ENCODE measurements at places on chromosomes 5 and 9.

DNA sequence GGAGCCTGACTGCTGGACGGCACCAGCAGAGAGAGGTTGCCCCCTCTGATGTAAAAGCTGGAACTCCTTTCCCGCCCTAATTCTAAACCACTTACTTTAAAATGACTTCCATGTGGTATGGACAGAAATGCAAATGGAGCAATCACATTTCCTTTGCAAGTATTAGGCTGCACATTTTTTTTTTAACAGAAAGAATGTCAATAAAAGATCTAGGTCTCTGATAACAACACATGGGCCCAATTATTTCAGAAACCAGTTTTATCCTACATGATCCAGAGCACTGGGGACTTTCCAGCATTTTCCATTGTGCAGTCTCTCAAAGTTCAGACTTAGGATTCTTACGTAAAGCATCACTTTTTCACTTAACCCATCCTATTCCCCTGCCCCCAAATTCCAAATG is 203.7 kb downstream of the NXNL2 start:
- no peak for DNase-seq

DNA sequence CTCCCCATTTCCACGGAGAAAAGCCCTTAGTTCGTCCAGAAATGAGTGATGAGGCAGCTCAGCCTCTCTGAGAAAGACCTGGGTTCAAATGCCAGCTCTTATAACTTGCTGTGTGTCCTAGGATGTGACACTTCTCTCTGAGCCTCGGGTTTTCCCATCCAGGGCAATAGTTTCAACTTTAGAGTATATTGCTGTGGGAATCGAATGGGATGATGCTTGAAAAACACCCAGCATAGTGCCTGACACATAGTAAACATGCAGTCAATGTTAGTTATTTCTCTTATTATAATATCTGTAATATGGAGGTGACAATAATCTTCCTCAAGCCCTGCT is 430 bp upstream of the MAPKAP1 start:
- DNase-seq: no peak

DNA sequence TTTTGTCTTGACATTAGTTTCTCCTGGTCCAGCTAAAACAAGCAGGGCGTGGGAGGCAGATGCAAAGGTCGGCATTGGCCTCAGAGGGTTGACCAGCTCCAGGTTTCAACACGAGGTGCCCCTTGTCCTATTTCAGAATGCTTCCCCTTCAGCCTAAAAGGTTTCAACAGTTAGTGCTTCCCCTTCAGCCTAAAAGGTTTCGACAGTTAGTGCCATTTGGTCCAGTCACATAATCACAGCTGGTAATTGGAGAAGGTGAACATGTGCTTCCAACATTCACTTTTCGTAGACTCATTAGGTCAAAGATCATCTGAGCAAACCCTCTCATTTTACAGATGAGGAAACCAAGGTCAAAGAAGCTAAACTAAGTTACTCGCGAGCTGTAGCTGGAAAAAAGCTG is 270.3 kb upstream of the MAP3K1 start:
- DNase-seq: no peak

DNA sequence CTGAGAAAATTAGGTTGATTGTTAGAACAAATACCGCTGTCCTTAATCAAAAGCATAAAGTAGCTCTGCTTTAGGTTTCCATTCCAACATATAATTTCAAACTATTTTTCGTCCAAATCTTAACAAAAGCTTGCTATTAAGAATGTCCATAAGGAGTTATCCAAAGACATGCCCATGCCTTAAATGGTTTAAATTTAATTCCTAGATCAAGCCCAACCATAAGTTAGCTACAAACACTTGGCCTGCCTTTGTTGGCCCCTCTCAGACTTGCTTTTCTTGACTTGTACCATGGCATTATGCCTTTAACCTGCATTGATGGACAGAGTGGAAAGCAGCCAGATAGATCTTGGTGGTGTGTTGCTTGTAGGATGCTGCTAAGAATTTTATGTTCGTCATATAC is 8.8 kb downstream of the GARNL3 start:
- DNase-seq: no peak

DNA sequence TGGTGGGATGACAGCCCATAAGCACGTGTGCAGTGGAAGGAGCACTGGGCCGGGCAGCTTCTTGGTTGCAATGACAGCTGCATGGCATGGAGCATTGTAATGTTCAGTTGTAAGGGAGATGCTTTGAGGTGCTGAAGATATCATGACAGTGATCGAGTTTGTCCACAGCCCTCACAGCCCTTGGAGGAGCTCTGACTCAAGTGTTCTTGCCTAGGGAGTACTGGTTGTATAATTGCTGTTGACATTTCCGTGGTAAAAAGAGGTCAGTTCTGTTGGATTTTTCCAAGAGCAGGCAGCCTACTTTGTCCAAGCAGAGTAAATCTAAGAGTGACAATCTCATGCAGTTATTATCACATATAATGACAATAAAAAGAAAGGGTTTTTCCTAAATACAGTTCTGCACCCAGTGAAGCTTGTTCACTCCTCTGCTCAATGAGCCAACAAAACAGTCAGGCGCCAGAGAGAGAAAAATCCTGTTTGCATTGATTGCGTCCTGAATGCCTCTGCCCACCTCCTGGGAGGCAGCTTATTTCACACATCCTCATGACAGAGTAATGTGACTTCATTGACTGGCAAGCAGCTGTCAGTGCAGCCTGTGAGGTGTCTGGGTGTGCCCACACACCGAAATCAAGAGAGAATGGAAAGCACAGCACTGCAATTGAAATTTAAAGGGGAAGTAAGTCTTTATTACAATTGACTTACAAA is 248.0 kb downstream of the NTRK2 start:
- DNase-seq: no peak

GRCh38 chr9:113375057-113376023 is 1.4 kb downstream of the HDHD3 start:
- no peak for DNase-seq

DNA sequence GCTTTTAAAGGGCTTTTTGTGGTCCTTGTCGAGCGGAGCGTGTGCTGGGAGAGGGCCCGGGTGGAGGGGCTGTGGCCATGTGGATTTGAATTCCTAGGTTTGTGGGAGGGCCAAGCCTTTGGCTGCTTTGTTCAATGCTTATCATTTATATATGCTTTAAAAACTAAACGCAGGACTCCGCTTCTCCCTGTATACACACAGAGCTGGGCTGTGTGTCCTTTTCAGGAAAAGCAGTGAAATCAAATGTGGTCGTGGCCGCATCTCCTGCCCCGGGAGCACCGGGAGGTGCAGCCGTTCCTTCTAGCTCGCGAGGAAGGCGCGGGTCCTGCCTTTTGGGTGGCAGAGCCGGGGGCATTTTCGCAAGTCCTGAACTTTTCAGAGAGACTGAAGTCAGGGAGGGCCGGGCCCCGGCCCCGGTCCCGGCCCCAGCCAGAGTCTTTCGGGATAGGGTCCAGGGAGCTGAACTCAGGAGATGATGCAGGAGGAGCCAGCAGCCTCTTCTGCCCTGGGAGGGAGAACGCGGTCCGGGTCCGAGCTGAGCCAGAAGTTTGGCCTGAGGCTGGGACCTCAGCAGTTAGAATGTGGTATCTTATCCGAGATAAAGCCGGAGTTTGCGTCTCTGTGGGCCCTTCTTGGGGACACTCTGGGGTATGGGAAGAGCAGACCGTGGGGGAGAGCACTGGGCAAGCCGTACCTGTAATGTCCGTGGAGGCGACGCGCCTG is 158.8 kb downstream of the C9orf152 start:
- DNase-seq: peak; percentile 38

DNA sequence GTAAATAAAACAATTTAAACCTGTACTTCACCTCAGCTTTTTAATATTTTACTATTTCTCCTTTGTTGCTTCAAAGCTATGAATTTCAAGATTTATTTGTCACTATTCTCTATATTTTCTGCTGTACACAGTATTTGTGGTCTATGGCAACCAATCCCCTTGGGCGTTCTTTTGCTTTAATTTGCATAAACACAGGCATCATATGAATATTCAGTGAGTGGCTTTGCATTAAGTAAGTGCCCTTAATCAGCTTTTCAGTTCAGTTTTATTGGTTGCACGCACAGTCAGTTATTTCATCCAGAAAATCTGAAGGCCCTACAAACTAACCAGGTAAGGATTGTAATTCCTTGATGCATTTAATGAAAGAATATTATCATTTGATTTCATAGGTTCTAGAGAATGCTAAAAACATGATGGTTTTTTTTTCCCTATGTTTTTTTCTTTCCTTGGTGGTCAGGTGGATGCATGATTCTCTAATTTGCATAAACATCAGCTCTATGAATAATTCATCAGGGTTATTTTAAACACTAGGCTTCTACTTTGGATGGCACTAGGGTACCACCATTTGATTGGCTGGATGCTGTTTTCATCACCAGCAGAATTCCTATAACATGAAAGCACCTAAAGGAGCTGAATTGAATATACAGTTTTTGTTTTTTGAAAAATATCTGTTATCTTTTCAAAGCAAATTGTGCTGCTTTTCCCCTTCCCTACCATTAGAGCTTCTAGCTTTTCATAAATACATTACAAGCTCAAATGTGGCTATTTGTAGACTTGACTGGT is 249.2 kb upstream of the CCNH start:
- DNase-seq: no peak

DNA sequence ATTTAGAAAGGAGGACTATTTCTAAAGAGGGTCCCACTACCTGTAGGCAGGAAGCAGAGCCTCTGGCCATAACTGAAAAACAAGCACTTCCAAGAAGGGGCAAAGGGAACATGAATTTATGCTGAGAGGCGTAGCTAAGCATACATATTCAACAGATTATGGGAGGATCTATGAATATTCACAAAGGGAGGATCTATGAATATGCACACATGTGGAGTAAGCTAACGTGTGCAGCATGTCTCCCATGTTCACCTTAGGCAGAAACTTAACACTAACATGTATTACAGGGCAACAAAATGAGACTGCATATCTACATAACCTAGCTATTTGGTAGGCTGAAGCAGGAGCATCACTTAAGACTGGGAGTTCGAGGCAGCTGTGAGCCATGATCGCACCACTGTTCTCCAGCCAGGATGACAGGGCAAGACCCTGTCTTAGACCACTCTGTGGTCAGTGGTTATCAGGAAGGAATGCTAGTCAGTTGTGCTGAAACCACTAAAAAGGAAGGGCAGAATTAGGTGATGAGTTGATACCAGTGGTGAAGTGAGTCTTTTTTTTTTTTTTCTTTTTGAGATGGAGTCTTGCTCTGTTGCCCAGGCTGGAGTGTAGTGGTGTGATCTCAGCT is 20.8 kb downstream of the FXN start:
- no peak for DNase-seq

DNA sequence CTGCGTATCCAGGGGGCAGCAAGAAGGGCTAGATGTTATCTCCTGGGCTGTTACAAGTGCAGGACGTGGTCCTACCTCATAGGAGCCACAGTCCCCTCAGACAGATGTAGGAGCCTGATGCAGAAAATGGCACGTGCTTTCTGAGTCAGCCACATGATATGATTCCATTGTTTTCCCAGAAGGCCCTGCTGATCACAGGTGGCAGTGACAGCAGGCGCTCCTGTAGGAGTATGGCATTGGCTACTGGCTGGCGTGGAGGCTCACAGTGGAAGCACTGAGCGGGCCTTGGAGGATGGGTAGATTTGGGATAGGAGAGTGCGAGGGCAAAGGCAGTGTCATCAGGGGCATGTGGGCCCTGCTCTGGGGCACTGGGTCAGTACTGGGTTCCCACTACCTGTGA is 21.9 kb downstream of the USP20 start:
- DNase-seq: no peak

GRCh38 chr5:132425009-132425937 is 55.8 kb downstream of the SLC22A5 start:
- DNase-seq: no peak

- DNase-seq: no peak
These were observed 2.7 kb downstream of the CDC42SE2 start for GRCh38 chr5:131266370-131267060.

- no peak for DNase-seq
These were observed 46.4 kb upstream of the ABCA1 start for GRCh38 chr9:104974053-104974962.

DNA sequence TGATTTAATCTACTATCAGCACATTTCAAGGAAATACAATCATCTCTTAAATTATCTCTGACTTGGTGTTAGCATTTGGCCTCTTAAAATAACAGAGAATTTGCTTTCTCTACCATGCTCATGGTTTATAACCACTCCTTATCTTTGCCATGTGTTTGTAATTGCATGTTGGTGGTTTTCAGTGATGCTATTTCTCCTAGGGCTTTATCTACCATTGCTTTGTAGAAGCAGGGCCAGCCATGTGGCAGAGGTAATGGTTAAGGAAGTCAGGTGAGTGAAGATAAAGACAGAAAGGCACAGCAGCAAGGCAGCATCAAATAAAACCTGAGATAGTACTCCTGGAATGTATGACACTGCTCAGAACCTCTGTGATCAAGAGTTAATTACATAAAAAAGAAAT is 206.2 kb downstream of the FER start:
- DNase-seq: no peak

- DNase-seq: no peak
These were observed 185.8 kb downstream of the GADD45G start for GRCh38 chr9:89790542-89791109.

DNA sequence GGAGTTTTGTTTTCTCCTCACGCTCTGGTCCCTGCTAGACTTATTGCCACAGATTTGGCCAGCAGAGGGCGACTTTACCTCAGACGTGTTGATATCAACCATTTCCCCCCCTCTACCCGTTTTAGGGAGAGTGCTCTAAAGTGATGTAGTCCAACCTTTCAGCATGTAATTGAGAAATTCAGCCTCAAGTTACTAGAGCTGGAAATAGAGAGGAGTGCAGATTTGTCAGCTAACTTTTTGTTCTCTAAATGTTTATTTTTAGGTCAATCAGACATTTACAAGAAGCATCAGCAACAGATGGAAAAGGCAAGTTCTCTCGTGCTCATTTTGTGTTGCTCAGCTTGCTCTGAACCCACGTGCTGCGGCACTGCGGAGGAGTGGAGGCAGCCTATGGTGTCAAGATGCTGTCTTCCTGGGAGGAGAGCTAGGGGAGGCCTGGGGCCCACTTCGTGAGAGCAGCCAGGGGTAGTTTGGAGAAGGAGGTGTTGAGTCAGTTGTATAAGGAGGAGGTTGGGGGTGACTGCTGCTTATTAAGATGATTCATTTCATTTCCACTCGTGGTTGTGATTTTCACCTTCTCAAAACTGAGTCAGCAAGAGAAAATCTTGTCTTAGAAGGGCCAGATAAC is 53.6 kb downstream of the GPR107 start:
- DNase-seq: peak; percentile 89

- DNase-seq: peak; percentile 62
These were observed at the start of gene C5orf52 for GRCh38 chr5:157670662-157671591. TSS of gene C5orf52 (plus strand) at chr5:157671533. CDS start at chr5:157671615, 82 bp downstream.
